CD4-positive, alpha-beta T cell treated with Interleukin-4 for 4 hours (primary cell): ENCODE measurements at places on chromosomes 5 and 9.

DNA sequence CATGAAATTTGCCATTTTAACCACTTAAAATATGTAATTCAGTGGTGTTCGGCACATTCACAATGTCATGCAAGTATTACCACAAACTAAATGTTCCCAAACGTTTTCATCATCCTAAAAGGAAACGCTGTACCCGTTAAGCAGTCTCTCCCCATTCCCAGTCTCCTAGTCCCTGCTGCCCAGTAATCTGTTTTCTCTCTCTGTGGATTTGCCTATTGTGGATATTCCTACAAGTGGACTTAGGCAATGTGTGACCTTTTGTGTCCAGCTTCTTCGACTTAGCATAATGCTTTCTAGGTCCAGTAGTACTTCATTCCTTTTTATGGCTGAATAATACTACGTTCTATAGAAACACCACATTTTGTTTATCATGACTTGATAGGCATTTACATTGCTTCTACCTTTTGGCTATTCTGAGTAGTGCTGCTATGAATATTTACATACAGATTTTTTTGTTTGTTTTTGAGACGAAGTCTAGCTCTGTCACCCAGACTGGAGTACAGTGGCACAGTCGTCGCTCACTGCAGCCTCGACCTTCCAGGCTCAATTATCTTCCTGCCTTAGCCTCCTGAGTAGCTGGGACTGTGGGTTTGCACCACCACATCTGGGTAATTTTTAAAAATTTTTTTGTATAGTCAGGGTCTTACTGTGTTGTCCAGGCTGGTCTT is 13.0 kb downstream of the DENND4C start:
- DNase-seq: no peak

DNA sequence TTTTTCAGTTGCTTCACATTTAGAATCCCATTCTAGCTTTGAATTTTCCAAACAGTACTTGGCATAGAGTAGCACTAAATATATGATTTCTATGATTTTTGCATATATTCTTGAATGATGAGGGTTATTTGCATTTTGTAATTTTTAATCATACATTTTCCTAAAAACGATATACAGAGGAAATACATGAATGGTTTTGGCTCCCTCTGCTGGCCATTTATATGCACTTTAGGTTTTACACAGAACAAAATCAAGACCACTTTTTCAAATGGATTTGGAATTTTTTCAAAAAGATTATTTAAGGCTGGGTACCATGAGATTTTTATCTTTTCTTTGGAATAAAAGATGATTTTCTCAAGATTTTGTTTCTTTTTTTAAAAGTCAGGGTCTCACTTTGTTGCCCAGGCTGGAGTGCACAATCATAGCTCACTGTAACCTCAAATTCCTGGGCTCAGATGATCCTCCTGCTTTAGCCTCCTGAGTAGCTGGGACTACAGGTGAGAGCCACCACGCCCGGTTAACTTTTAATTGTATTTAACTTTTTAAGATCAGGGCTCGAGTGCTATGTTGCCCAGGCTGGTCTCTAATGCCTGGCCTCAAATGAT is 16.7 kb upstream of the COMMD10 start:
- DNase-seq: peak; percentile 59

- DNase-seq: no peak
These were observed 12.3 kb upstream of the DPM2 start for GRCh38 chr9:127949827-127950512.

DNA sequence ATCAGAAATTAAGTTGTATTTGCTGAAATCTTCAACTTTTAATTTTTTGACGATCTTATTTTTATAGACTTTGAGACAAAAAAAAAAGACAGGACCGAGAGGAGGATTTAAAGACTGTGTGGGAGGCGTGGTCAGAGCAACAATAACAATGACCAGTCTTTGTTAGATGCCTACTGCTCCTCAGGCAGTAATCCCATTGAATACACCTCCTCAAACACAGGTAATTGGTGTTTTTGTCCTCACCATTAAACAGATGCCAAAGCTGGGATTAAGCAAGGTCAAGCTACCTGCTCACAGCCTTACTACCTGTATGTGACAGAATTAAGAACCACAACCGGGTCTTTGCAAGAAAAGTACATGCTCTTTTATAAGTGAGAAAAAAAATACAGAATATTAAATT is 233.3 kb upstream of the GRAMD2B start:
- DNase-seq: no peak

DNA sequence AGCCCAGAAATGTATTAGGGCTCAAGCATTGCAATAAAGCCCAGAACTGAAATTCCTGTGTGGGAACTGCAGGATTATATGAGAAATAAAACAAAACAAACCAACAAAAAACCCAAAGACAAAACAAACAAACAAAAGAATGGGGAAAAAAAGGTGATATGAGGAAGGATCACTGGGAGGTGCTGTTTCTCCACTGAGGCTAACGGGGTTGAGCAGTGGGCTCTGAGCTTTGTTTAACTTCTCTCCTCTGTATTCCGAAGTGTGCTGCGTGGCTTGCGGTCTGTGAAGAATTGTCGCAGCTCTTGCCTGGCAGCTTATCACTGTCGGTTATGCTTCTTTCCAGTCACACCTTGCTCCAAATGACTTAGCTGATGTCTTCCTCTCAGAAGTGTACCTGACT is 106.3 kb downstream of the TENT4A start:
- no peak for DNase-seq
